ENCODE measurements at places on chromosomes 2 and 18. TPM values are rescaled to one million over a fixed set of nuclear protein-coding genes. Genes with fewer than 3 reads are reported as not detected.

The SNORC gene
- polyA plus RNA-seq = 1.3 TPM

The PEX13 gene
- 30.2 TPM for polyA plus RNA-seq

The KIF1A gene
- polyA plus RNA-seq = 9.9 TPM

The TUBB8B gene
- 0.42 TPM for polyA plus RNA-seq

The HAAO gene
- polyA plus RNA-seq = 29.6 TPM

The STEAP3 gene
- 1.7 TPM for polyA plus RNA-seq

Data from left renal pelvis (tissue), 4 donors.